HT-29 (cell line): ENCODE measurements at places on chromosomes 3 and 15. TPM values are rescaled to one million over a fixed set of nuclear protein-coding genes. Genes with fewer than 3 reads are reported as not detected.
A peak's percentile ranks its signal among the peaks of the same experiment; 100 is the strongest.

The PDZRN3 gene
- total RNA-seq = 4.6 and 5.6 TPM in 2 replicates

The ROBO2 gene
- 0.55 and 2.8 TPM in 2 replicates for total RNA-seq

The KPNA1 gene
- total RNA-seq = 26.4 and 26.9 TPM in 2 replicates

The MOBP gene
- not detected in 2 replicates for total RNA-seq

The LOXL1 gene
- total RNA-seq = 20.0 and 26.1 TPM in 2 replicates

The GOLGA6D gene
- 0.15 TPM in 1 of 2 replicates, not detected in the other for total RNA-seq

The UBR1 gene
- total RNA-seq = 20.2 and 23.6 TPM in 2 replicates

GRCh38 chr3:159761369-159761768, 227.3 kb upstream of the IL12A start:
- no peak for DNase-seq

- peak; percentile 37 for DNase-seq
Observed at GRCh38 chr3:126132751-126133511, 47.5 kb downstream of the ALDH1L1 start.

GRCh38 chr3:39533226-39533625, 65.7 kb downstream of the MOBP start:
- no peak for DNase-seq

- no peak for DNase-seq
Observed at GRCh38 chr3:190169877-190170276, 49.2 kb upstream of the P3H2 start.

GRCh38 chr3:132657869-132658747, 1.5 kb downstream of the ACAD11 start:
- no peak for DNase-seq
